ENCODE measurements at places on chromosomes 7 and 10.

- DNase-seq: no peak
Measured at GRCh38 chr10:48399056-48399541, 92.6 kb downstream of the MAPK8 start.

DNA sequence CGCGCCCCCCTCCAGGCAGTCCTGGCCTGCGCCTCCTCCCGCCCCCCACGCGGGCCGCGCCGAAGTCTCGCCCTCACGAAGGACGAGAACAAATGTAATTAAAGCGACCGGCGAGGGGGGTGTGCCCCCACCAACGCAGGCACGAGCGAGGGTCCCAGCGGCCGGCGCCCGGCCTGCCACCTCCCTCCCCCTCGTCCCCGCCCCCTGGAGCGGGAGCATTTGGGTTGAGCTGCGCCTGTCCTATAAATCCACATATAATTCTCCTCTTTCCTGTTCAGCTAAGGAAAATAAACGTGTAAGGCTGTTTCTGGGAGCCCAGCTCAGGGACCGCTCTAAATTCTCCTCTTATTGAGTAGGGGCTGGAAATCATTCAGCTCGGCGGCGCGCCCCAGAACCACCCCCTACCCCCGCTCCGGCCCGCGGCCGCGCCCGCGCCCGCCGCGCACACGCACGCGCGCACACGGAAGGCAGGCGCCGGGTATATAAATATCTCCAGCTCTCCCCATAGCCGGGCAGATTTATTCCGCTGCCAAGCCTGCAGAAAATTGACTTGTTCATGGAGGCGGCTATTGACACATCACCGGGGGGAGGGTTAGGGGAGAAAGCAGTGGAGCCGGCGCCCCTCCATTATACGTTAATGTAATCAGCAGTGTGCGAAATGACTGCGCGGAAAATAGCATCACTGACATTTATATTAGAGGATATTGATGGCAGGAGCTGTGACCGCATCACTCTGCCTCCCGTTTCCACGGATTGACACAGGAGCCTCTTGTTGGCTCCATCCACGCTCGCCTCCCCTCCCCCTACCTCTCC lies 61.6 kb upstream of the BTRC start:
- no peak for DNase-seq

- peak; percentile 66 for DNase-seq
Measured at GRCh38 chr10:93458821-93459257, 23.3 kb downstream of the MYOF start.

GRCh38 chr10:50335397-50335796 lies 84.1 kb upstream of the ASAH2 start:
- no peak for DNase-seq

DNA sequence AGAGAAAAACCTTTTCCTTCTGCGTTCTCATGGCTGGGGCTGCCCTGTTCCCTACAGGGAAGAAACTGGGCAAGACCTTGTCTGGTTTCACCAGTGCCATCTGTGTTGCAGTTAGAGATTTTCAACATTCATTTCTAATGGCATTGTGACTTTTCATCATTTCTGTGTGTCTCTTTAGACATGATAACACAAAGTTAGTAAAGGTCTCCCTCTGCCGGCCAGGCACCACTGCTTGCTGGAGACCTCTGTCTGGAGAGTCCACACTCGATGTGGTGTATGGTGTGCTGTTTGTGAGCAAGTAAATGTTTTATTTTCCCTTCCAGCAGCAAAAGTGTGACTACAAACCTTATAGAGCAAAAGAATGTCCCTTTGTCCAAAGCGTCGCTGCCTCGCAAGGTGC lies 213.5 kb downstream of the PAXIP1 start:
- no peak for DNase-seq

DNA sequence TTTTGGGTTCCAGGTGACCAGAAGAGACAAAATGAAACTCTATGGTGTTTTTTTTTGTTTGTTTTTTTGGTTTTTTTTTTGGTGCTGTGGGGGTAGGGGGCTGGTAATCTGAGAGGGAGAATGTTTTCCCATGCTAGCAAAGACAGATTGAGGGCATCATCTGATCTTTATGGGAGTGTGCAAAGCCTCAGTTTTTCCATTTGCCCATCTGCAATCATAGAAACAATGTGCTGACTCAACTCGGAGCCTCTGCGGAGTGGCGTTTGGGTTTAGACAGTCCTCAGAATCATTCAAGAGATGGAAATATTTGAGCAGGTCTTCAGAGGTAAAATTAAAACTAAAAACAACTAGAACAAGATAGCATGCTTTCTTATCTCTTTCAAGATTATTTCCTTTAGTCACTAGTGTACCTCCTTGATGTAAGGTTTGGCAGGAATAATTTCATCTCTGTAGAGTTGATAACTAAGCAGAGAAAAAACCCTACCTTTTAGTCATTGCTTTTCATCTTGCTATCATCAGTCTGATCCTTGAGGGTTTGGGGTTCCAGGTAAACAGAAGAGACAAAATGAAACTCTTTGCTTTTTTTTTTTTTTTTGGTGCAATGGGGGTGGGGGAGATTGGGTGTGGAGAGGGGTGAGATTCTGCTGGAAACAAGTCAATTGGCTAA lies 18.0 kb downstream of the CNNM2 start:
- no peak for DNase-seq

DNA sequence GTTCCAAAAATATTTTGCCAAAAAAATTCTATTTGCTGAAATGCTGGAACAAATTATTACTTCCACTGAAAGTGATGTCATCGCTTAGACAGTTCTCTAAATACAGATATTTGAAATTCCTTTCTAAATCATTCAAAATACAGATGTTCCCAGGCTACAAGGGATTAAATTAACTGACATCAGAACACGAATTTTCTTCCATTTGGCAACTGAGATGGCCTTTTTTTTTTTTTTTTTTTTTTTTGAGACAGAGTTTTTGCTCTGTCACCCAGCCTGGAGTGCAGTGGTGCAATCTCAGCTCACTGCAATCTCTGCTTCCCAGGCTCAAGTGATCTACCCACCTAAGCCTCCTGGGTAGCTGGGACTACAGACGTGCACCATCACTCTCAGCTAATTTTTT lies 57.0 kb downstream of the P4HA1 start:
- no peak for DNase-seq

DNA sequence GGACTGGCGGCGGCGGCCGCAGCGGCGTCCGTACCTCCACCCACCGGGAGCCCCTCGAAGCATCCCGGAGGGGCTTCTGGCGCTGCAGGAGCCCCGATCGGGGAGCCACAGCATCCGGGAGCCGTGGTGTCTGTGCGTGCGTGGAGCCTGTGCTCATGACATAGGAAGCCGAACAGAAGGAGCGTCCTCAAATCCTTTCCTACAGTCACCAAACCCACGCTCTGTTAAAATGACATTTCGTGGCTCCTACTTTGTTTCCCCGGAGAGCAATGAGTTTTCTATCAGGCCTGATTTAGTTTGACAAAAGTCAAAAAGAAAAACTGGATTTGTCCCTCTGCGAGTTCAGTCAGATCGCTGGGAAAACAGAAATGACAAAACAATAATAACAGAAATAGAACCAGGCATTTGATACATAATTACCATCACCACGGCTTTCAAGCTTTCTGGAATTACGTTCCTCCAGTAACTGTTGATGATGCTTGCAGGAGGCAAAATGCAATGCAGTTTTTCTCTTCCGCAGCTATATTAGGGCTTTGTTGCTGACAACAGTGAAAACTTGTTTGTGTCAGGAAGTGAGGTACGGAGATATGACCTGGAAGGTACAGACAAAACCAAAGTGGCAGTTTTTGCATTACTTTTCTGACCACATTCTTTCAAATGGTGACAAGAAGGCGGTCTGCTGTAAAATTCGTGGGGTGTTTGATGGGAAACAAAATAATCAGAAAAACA lies 219.3 kb upstream of the MKLN1 start:
- peak; percentile 22 for DNase-seq

- DNase-seq: no peak
Measured at GRCh38 chr10:114188900-114189299, 9.7 kb downstream of the TDRD1 start.

DNA sequence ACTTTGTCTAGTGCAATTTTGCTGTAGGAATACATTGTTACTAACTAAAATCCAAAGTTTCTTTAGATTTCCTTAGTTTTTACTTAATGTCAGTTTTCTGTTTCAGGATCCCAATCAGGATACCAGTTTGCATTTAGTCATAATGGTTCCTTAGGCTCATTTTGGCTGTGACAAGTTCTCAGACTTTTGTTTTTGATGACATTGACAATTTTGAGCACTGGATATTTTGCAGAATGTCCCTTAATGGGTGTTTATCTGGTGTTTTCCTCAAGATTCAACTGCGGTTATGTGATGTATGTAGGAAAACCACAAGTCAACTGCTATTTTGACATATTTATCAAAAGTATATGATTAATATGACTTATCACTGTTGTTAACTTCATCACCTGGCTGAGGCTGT lies 482.6 kb downstream of the PCDH15 start:
- no peak for DNase-seq

DNA sequence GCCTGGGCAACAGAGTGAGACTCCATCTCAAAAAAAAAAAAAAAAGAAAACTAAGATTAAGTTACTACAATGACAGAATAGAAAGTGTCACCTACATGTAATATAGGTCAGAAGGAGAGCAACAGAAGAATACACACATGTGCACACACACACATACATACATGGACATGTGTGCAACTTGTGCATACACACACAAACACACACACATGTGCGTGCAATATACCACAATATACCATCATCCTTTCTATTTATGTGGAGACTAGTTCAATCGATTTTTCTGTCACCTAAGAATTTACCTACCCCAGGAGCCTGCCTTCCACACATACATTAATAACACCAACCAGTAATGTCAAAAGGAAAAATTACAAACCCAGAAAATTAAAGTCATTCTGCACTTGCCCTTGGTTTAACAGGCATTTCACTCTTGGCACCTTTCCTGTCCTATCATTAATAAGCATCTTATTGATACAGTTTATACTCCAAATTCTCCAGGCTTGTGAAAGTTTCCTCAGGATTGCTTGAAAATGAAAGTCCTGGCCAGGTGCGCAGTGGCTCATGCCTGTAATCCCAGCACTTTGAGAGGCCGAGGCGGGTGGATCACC lies 2.5 kb downstream of the PNLIPRP1 start:
- DNase-seq: no peak

GRCh38 chr10:97016728-97017473 lies 168.9 kb downstream of the SLIT1 start:
- DNase-seq: no peak

GRCh38 chr7:28573651-28574301 lies 161.5 kb downstream of the CREB5 start:
- no peak for DNase-seq

Measured in inflammatory macrophage treated with lipopolysaccharide for 4 hours (primary cell).